ENCODE measurements at places on chromosomes 12 and 14.

GRCh38 chr12:3727877-3728632 lies 24.9 kb downstream of the CRACR2A start:
- H3K36me3 ChIP-seq = no peaks in the 10 kb centered on the region
- H3K4me3 ChIP-seq = no peak overlapping the region
- DNase-seq = no peak
- H3K27me3 ChIP-seq = no peaks in the 10 kb centered on the region
- H3K27ac ChIP-seq = no peak overlapping the region
- no peaks in the 10 kb centered on the region for H3K4me1 ChIP-seq

- no peak overlapping the region for H3K4me3 ChIP-seq
- no peak overlapping the region for H3K27ac ChIP-seq
- no peaks in the 10 kb centered on the region for H3K27me3 ChIP-seq
These were observed 252.2 kb upstream of the ATP2B1 start for GRCh38 chr12:89960607-89961394.

DNA sequence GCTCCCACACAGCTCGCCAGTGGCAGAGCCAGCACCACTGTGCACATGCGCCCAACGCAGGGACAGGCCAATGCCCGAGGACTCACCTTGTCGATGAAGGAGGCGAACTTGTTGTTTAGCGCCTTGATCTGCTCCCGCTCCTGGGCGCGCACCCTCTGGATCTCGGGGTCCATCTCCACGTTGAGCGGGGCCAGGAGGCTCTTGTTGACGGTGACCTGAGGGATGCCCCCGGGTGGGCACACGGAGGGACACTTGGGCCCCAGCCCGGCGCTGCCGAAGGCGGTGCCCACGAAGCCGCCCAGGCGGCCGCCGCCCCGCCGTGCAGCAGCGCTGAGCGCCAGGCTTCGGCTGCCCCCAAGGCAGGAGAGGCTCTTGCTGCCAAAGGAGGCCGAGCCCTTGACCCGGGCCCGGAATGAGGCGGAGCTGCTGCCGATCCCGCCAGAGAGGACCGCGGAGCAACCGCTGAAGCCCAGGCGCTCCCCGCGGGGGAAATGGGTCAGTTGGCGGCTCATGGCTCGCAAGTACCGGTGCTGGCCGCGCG lies at the start of gene KRT72:
Gene KRT72 (minus strand): TSS at position 523 of the 541 bp plus-strand sequence. CDS start 11 bp downstream, at position 512.
- H3K27ac ChIP-seq = no peak within 1 kb of the TSS
- no peaks in the 10 kb centered on the region for H3K36me3 ChIP-seq
- H3K27me3 ChIP-seq = no peaks in the 10 kb centered on the region
- no peaks in the 10 kb centered on the region for H3K4me1 ChIP-seq

DNA sequence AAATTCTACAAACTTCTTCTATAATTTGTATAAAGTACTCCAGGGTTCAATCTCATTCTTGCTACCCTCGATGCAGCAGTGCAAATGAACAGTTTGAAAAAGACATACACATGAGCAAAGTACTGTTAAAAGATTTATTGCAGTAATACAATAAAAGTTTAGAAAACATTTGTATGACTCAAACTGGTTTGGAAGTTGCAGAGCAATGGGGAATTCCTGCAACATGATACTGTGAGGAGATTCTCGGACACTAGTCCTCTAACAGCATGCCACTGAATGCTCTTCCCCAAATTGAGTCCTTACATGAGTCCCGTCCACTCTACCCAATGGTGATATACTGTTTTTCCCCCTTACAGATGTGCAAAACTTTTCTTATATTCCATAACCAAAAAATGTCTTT lies 45.4 kb downstream of the ATG14 start:
- no peak overlapping the region for H3K27ac ChIP-seq
- DNase-seq = no peak

DNA sequence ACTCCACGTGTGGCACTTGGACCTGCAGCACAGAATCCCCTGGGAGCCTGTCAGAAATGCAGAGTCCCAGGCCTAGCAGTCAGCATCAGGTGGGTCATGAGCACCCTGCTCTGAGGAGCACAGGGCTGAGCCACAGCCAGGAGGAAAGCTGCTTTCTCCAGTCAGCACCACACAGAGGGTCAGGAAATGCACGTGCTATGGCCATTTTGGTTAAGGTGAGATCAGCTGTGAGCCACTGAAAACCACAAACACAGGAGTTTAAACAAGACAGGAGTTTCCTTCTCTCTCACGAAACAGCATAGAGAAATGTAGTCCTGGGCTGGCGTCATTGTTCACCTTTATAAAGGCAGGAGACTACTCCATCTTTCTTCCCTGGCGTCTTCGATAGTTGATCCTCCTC lies 204.5 kb upstream of the SFSWAP start:
- H3K36me3 ChIP-seq = no peaks in the 10 kb centered on the region
- DNase-seq = no peak
- no peaks in the 10 kb centered on the region for H3K27me3 ChIP-seq
- no peak overlapping the region for H3K27ac ChIP-seq
- H3K4me3 ChIP-seq = no peak overlapping the region

DNA sequence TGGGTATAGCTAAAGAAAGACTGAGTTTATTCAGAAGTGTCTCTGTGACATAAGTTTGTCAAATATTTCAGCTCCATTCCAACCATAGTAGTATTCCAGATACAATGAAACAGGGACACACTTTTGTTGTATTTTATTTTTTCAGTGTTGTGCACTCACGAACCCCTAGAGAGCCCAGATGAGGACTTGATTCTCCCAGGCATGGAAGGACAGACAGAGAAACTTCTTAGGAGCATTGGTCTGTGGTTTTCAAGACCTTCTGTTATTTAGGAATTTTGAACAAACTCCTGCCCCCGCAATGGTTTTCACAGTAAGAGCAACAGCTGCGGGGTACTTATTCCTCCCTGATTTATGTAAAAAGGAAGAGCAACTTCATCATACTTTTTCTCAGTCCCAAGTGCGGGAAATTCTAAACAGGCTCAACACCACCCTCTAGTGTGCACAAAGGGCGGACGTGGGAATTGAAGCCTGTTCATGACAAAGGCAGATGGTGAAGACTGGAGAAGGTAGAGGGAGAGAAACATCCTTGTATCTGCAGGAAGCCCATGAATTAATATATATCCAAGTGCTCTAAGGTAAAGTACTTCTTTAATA lies 147.6 kb downstream of the PAH start:
- H3K27me3 ChIP-seq = no peaks in the 10 kb centered on the region
- H3K27ac ChIP-seq = no peak overlapping the region
- peak; percentile 58 for DNase-seq
- H3K4me1 ChIP-seq = no peaks in the 10 kb centered on the region

GRCh38 chr14:34699873-34700621 lies 14.3 kb downstream of the CFL2 start:
- H3K27me3 ChIP-seq = no peaks in the 10 kb centered on the region
- no peaks in the 10 kb centered on the region for H3K4me1 ChIP-seq
- no peak overlapping the region for H3K27ac ChIP-seq
- DNase-seq = no peak

GRCh38 chr12:115468087-115468510 lies 784.1 kb upstream of the TBX3 start:
- peak; percentile 62 for DNase-seq
- H3K36me3 ChIP-seq = no peaks in the 10 kb centered on the region
- no peaks in the 10 kb centered on the region for H3K27me3 ChIP-seq

All from right lobe of liver (tissue), 6 donors.